ENCODE measurements at places on chromosomes 4 and X.

GRCh38 chr4:151417164-151417571, 8.2 kb downstream of the FHIP1A start:
- DNase-seq: no peak

DNA sequence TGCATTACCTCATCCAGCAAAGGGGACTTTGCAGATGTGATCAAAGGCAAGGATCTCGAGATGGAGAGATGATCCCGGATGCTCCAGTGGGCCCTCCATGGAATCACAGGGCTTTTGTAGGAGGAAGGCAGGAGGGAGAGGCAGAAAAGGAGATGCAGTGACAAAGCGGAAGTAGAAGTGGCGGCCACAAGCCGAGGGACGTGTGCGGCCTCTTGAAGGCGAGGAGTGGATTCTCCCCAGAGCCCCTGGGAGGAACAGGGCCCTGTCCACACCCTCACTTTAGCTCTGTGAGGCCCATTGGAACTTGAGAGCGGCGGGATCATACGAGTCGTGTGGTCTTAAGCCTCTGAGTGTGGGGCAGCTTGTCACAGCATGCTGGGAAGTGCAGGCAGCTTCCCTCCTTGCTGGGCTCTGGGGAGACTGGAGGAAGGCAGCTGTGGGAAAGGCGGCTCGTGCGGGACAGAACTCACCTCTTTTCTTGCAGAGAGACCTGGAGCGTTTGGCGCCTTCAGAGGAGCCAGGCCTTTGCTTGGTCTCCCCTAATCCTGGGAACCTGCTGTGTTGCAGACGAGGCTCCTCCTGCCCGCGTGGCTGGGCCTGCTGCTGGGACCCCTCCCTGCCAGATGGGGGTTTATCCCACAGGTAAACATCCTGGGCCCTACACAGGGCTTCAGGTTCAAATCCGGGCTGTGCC, 10.2 kb downstream of the SH3TC1 start:
- no peak for DNase-seq

- DNase-seq: no peak
These were observed 198.1 kb upstream of the IGFBP7 start for GRCh38 chr4:57308301-57308700.

- no peak for DNase-seq
These were observed 1393.9 kb downstream of the ARAP2 start for GRCh38 chr4:34850421-34850820.

GRCh38 chrX:40543661-40544328, 37.0 kb upstream of the ATP6AP2 start:
- DNase-seq: no peak

DNA sequence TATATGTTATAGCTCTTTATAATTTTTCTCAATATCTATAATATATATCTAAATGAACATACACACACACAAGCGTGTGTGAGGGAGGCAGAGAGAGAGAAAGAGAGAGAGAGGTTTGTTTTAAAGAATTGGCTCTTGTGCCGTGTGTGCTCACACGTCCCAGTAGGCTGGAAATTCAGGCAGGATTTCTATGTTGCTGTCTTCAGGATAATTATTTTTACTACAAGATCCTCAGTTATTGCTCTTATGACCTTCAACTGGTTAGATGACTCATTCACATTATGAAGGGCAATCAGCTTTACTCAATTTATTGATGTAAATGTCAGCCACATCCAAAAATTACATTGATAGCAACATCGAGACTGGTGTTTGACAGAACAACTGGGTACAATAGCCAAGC, 1520.7 kb upstream of the PCDH7 start:
- DNase-seq: no peak
